NCI-H69 (cell line): ENCODE measurements at places on chromosomes 12 and 14.
A peak's percentile ranks its signal among the peaks of the same experiment; 100 is the strongest.

GRCh38 chr12:117046011-117046369 lies 53.2 kb downstream of the TESC start:
- DNase-seq: no peak

GRCh38 chr12:14841761-14842160 lies 1.6 kb downstream of the ART4 start:
- no peak for DNase-seq

DNA sequence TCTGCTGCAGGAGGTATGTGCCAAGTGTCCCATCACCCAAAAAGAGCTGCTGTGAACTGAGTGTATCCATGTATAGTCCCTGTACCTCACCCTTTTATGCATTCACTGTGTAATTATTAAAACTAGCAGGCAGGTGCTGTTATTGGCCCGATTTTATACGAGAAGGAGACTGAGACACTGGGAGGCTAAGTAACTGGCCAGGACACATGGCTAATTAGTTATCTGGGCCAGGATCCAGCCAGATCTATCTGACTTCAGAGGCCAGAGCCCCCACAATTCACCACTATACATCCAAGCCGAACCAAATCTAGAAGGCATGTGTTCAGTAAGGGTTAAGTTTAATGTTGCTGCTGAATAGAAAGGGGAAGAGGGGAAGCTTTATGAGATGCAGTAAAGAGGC lies 73.4 kb downstream of the FRMD6 start:
- DNase-seq: no peak

DNA sequence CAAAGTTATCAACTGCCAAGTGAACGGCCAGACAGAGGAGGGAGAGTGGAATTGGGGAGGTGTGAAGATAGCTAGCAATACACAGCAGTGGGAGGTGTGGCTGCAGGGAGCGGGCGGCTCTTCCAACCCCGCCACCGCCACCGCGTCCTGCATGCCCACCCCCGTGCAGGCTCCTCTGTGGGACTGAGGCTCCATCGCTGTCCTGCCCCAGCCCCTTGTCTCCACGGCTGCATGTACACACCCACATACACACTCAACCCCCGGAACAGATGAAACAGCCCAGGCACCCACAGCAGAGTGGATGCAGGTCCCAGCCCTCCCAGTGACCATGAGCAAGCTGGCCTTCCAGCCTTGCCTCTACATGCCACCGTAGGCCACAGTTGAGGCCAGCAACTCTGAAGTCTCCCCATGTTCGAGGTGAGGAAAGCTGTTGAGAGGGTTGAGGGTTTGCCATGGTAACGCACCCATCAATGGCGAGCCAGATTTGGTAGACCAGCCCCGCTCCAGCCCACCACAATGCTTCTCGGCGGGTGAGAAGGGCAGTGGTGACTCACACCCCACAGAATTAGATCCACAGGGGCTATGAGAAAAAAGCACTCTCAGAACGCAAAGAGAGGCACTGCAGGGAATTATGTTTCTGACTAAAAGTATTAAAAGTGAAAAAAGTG lies 39.3 kb downstream of the PITPNM2 start:
- no peak for DNase-seq

DNA sequence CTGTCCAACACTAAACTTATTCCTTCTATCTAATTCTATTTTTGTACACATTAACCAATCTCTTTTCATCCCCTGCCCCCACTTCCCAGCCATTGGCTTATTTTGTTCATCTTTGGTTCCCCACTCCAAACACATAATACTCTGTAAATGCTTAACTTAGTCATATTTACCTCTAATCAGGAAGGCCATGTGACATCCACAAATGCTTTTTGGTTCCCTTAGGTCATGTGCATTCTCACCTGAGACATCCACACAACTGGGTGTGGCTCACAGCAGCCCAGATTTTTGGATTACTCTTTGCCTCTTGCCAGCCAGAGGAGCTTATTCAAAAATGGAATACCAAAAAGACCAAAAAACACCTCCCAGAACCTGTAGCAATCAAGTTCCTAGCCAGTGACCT lies 28.4 kb downstream of the ARL1 start:
- DNase-seq: no peak

- DNase-seq: no peak
These were observed 105.4 kb downstream of the LRRK2 start for GRCh38 chr12:40330180-40330579.

DNA sequence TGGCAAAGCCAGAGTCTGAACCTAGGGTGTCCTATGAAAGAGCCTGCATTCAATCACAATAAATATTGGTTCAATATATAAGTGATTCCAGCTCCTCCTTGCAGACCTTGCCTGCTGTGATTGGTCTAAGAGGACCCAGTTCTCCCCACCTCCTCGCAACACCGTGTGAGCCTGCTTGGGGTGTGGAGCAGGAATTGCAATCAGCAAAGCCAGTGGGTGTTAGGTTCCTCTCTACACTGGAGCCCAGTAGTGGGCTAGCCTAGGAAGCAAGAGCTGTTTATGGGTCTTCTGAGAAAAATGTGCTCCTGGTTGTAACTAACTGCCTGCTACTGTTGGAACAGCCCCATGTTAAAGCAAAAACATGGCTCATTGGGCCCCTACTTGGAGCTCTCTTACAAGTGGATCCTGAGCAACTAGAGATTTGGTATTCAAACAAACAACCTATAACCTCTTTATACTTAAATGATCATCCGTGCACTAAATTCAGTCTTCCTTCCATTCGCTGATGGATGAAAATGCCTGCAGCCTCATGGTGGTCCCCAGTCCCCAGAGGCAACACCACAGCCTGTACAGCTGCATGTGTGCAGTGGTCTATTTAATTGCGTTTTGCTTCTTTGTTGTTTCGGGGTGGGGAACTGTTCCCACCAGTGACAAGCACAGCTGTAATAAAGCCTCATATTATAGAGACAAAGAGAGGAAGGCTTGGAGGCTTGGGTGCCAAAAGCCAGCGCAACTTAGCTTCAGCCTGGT lies 3.7 kb upstream of the SELPLG start:
- no peak for DNase-seq

GRCh38 chr12:82412246-82412645 lies 53.9 kb downstream of the METTL25 start:
- DNase-seq: no peak

DNA sequence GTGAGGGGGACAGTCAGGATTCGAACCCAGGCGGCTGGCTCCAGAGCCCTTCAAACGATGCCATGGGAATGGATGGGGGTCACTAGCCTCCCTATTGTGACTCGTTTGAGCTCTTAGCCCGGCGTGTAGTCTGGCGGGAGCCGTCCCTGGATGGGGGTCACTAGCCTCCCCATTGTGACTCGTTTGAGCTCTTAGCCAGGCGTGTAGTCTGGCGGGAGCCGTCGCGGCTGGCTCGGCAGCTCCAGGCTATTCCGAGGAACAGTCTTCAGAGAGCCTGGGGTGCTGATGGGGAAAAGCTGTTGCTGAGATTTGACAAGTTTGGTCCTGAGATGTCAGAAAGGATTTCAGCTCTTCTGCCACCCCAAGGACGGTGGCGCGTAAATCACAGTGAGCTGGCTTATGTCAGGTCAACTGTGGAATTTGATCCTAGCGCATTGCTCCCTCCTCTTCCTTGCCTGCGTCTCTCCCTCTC lies 58.3 kb downstream of the CALM1 start:
- DNase-seq: peak; percentile 74

GRCh38 chr12:93892423-93893268 lies 215.5 kb downstream of the CRADD start:
- peak; percentile 40 for DNase-seq

GRCh38 chr12:63206494-63206893 lies 55.5 kb upstream of the AVPR1A start:
- DNase-seq: peak; percentile 14

- no peak for DNase-seq
These were observed 271.4 kb downstream of the BTG1 start for GRCh38 chr12:91874086-91874865.

- DNase-seq: peak; percentile 87
These were observed at the start of gene C14orf132 for GRCh38 chr14:96038920-96039632. C14orf132 (plus strand) TSS chr14:96039362; CDS start chr14:96039501, 139 bp downstream.

DNA sequence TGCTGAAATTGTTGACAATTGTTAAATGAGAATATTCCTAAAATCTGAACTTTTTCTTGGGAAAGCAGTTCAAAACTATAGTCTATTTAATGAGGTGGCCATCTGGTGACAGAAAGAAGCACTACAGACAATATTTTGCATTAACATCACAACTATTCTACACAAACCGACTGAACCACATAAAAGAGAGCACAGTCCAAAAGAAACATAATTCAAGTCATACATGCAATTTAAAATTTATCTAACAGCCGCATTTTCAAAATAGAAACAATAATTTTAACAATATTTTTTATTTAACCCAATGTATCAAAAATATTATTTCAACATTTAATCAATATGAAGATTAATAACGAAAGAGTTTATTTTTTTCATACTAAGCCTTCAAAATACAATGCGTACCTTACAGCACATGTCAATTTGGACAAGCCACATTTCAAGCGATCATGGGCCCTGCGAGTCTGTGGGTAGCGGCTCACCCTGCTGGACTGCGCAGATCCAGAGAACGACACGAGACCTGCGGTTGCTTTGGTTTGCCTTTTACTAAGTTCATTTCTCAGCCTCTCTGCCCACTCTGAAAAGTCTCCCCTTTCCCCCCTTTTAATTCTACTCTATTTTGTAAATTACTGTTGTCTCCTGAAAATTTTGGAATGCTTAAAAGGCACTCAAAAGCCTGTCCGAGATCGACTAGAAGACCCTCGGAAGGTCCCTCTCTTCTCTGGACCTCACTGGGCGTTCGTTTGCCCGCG lies 947 bp upstream of the LRRC9 start:
- DNase-seq: peak; percentile 69

GRCh38 chr14:53975444-53975843 lies 18.8 kb upstream of the BMP4 start:
- no peak for DNase-seq

- no peak for DNase-seq
These were observed 57.2 kb upstream of the CCND2 start for GRCh38 chr12:4216187-4216927.

GRCh38 chr12:46556105-46556559 lies 183.6 kb upstream of the SLC38A2 start:
- no peak for DNase-seq

- DNase-seq: peak; percentile 63
These were observed 88.2 kb downstream of the CHGA start for GRCh38 chr14:93011141-93011529.

GRCh38 chr12:23561364-23562345 lies 387.8 kb downstream of the SOX5 start:
- DNase-seq: no peak

DNA sequence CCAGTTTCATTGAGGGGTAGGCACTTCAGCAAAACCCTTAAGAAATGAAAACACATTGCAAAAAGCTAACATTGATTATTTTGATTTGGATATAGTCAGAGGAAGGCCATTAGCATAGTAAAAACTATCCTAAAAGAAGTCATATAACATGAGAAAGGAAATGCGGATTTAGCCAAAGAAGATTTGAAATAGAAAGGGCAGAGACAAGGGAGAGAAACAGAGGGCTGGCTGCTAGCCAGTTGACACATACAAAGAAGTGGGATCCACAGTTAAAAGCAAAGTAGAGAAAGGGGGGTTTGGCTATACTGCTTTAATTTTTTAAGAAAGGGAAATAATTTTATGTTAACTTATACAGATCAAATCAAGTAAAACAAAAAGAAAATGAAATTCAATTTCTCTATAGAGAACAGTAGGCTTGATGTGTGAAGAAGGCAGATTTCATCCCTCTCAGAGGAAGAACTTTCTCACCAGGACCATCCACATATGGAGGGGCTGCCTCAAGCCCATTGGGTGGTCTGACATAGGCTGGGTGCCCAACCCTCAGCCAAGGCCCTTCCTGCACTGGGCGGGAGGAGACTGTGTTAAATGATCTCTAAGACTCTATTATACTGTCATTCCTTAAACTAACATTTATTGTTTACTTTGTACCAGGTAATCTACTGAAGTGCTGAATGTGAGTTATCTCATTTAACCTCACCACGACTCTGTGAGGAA lies 420.3 kb downstream of the CCDC91 start:
- no peak for DNase-seq

DNA sequence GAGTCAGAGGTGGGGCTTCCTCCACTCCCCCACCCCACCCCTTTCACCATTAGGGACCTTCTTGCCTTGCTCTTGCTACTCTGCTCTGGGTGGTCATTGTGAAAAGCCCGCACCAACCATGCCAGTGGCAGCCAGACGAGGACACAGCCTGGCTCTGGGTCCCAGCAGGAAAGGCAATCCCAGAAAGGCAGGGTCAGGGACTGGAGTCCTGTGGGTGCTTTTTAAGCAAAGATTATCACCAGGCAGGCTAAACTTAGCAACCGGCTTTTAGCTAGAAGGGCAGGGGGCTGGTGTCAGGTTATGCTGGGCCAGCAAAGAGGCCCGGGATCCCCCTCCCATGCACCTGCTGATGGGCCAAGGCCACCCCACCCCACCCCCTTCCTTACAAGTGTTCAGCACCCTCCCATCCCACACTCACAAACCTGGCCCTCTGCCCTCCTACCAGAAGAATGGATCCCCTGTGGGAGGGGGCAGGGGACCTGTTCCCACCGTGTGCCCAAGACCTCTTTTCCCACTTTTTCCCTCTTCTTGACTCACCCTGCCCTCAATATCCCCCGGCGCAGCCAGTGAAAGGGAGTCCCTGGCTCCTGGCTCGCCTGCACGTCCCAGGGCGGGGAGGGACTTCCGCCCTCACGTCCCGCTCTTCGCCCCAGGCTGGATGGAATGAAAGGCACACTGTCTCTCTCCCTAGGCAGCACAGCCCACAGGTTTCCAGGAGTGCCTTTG lies 1.2 kb upstream of the GAPDH start:
- peak; percentile 90 for DNase-seq

DNA sequence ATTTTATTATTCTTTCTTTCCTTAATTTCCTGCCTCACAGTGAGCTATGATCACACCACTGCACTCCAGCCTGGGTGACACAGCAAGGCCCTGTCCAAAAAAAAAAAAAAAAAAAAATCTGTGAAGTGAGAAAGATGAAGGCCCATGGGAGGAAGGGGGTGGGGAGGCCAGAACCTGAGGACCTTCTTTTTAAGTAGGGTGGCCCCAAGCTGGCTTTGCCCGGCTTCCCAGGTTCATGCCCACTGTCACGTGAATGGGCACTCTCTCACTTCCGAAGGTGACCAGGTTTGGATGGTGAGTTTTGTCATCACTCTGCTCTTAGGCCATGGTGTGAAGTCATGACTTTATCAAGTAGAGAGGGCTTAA lies 82.3 kb downstream of the TNFAIP2 start:
- no peak for DNase-seq

DNA sequence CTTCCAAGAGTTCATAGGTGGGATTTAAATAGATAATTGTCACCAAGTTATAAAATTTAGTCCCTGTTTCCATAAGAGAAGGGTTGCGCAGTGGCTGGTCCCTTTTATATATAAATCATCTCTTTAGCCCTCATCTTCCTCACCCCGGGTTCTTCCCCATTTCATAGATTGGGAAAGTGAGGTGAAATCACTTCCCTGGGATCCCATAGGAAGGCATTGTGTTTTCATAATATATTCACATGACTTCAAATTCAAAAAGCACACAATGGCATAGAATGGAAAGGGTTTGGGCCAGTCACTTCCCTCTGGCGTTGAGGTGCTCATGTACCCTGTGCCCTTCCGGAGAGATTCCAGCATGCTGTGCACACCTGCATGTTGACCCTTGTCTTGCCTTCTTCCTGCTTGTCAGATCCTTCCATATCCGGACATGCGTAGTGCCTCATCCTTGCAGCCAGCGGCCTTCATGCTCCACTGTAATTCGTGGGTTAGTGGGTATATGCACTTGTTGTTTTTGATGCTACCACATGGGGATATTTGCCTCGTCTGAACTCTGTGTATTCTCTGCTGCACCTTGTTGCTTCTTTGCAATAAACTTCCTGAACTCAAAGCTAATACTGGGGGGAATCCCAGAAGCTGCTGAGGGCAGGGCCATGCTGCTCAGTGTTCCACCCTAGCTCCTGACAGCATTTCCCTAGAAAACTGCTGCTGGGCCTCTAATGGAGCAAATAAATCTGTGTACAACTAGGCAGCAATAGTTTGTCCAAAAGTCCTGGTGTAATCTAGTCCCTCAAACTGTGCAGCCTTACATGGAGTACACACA lies 59.6 kb downstream of the ANAPC7 start:
- no peak for DNase-seq
